ENCODE measurements at places on chromosomes 11 and 22.

- no peak for DNase-seq
Measured at GRCh38 chr11:119673759-119674336, 55.2 kb downstream of the NECTIN1 start.

DNA sequence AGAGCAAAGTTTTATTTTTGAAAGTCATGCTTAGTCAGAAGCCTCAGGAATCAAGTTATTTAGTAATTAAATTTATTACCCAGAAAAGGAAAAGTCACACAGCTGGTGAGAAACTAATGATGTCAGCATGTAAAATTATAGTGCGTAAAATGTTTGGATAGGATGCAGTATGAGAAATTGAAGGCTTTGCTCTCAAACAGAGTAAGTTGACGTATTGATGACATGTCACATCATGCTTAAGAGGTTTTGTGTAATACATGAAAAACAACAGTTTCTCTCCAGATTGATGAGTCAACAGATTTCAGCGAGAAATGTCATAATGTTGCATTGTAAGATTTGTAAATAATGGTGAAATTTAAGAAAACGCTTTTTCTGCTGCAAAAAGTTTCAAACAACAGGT lies 769.8 kb downstream of the METTL15 start:
- no peak for DNase-seq

- no peak for DNase-seq
Measured at GRCh38 chr11:102534261-102534872, 3.8 kb upstream of the MMP7 start.

GRCh38 chr11:67301951-67302516 lies 1.3 kb upstream of the SSH3 start:
- DNase-seq: no peak

DNA sequence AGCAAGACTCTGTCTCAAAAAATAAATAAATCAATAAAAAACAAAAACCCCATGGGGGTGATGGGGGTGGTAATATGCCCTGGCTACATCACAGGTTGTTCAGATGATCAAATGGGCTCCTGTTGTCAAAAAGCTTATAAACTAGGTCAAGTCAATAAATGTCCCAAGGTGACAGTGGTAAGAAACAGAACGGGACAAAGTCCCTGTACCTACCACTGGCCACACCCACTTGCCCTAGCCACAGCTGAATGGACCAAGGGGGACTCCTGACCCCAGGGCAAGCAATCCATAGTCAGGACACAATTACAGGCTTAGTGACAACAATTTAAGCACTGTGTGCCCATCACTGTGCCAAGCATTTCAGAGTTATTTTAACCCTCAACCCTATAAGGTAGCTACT lies 6.0 kb downstream of the NAGA start:
- DNase-seq: no peak

GRCh38 chr11:74388678-74389327 lies 9.4 kb downstream of the PGM2L1 start:
- no peak for DNase-seq

DNA sequence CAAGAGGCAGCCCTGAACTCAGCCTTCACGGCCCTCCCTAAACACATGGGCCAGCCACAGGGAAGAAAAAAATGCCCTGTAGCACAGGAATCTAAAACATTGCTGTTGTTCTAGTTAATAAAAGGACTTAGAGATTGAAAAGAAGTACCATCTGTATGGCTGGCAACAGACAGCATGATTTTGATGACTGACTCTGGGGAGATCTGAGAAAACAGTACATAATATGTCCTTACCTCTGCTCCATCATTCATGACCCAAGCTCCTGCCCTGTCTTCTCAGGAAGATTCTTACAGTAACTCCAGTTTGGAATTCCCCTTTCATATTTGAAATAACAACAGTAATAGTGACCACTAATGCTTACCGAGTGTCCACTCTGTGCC lies 244.2 kb downstream of the ETS1 start:
- no peak for DNase-seq

DNA sequence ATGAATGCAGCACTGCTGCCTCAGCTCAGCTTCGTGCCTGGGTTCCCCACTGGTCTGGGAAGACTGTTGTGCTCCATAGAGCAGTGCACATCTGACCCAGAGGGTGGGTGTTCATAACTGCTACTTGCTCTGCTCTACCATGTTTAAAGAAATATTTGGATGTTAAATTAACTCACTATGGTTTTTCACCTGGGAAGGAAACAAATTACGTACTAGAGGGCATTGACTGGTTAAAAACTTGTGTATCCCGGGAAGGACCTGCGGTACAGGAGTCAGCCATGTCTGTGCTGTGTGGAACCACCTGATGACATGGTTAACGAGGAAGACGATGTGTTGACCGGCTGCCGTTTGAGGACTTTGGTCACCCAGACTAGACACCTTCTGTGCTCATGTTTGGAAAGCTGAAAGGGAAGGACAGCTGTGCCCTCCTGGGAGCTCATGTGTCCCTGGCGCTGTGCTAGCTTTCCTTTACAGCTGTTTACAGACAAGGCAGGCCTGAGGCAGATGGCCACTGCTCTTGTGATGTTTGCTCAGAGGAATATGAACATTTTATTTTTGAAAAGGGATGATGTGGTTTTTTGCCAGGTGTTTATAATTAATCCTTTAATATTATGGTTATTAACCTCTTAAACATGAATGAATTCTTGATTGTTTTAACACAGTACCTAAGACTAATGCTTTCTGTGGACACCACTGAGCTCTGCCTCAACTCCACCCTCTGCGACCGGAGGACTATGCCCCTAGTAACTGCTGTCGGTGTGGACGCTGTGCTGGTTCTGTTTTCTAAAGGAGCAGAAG lies 14.3 kb upstream of the AIFM3 start:
- no peak for DNase-seq

GRCh38 chr22:48750282-48750681 lies 1077.4 kb downstream of the BRD1 start:
- no peak for DNase-seq

GRCh38 chr22:39343259-39344045 lies 6.3 kb upstream of the SYNGR1 start:
- DNase-seq: no peak

DNA sequence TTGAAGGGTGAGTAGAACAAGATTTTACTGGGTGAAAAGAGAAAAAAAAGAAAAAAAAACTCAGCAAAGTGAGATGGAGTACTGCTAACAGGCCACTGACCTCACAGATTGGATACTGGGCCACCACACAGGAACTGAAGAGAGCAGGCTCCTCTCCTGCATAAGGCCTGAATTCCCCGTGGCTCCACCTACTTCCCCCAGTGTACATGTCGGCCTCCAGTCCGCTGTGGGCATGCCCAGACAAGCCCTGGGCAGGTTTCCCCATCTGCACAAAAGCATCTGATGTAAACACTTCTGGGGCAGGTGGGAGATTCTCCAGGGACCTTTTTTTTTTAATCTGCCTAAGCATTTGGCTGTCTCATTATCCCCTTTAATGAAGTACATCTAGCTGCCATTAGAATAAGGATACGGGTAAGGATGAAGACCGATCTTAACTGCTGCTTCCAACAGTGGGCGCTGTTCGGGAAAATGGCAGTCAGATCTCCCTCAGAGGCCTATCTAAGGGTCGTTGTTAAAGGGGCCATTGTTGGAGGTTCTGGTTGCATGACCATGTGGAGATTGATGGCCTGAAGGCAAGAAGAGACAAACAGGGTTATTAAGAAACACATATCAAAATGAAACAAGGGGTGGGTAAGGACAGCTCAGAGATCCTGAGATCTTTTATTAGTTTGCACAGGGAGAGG lies 48.5 kb downstream of the MS4A13 start:
- DNase-seq: no peak

DNA sequence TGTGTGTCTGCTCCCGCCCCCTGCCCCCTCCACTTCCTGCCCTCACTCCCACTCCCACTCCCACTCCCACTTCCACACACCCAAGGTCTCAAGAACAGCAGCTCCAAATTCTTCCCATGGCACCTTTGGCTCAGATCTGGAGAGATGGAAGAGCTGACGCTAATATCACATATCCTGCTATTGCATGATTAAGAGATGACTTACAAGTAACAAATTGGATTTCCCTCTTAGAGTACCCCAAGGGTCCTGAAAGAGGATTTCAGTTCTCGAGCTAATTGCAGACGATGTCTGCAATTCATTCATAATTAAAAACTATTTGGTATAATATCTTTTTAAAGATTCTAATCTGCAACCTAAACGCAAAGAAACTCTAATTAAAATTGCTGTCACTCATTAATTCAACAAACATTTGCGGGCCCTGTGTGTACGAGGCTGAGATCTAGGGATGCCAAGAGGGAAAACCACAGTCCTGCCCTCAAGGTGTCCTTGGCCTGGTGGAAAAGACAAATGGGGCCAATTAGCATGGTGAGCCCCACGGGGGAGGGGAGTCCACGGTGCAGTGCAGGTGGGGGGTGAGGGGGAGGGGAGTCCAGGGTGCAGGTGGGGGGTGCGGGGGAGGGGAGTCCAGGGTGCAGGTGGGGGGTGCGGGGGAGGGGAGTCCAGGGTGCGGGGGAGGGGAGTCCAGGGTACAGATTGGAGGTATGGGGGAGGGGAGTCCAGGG lies 50.3 kb downstream of the CELSR1 start:
- no peak for DNase-seq

- DNase-seq: no peak
Measured at GRCh38 chr11:64969209-64969608, 2.7 kb downstream of the MAJIN start.

DNA sequence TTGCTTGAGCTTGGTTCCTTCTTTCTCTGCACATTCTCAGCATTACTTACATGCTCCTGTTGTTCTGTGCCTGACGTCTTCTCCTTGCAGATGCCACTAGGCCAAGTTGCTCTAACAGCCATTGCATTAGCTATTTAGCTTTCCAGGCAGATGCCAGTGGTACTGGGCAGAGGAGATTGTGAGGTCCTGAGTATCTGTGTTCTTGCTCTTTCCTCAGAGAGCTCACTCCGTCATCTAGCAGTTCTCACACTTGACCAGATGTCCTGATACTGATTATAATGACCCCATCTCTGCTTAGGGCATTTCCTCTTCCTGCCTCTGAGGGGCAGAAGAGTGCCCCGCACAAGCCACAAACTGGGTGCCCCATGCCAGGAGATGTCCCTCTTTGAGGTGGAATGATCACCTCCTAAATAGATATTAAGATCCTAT lies 30.7 kb downstream of the ARHGAP1 start:
- DNase-seq: no peak

DNA sequence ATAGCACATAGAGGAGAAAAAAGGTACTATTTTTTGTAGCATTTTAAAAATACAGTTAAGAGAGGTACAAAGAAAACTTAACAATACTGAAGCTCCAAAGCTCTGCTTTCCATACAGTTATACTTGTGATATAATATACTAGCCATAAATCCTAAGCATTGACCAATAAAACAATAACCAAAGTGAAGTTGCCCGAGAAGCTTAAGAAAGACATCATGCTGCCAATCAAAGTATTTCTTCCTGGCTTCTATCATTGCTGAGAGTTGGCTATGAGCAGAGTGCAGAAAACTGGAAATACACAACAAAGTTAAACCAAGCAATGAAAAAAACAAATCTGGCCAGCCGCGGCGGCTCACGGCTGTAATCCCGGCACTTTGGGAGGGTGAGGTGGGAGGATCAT lies 84.2 kb downstream of the RBFOX2 start:
- no peak for DNase-seq

DNA sequence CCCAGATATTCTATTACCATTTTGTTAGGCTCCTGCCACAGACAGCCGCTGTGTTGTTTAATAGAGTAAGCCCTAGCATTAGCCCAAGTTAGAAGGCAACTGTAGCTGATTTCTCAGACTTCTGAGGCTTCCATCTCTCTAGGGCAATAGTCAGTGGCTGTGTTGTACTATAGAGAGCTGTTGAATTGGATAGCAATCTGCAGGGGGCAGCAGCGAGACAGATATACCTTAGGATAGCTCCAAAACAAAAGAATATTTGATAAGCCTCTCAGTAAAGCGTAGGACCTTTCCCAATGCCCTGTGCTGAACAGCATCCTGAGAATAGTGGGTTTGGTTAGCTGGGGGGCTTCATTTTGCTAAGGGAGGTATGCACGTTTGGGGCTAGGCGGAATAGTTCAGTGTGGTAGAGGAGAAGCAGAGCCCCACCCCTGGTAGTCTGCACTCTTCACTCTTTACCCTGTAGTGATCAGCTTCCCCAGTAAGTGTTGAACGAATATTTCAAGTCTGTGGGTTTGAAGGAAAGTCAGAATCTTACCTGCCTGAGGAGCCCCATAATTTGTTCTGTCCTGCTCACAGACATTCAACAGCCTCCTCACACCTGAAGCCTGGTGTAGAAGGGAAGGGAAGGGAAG lies 515.1 kb downstream of the INSC start:
- DNase-seq: no peak

GRCh38 chr11:126410649-126411048 lies 55.2 kb downstream of the ST3GAL4 start:
- DNase-seq: no peak

GRCh38 chr11:116240710-116241109 lies 532.1 kb downstream of the BUD13 start:
- DNase-seq: no peak

Measured in HS-27A (cell line).